ENCODE measurements at places on chromosomes 2 and 18.

- DNase-seq: no peak
These were observed 35.7 kb upstream of the CABLES1 start for GRCh38 chr18:23099621-23100020.

- DNase-seq: no peak
These were observed 125.5 kb downstream of the ANKRD44 start for GRCh38 chr2:197184959-197185586.

- no peak for DNase-seq
These were observed 15.9 kb downstream of the CENPA start for GRCh38 chr2:26801796-26802195.

DNA sequence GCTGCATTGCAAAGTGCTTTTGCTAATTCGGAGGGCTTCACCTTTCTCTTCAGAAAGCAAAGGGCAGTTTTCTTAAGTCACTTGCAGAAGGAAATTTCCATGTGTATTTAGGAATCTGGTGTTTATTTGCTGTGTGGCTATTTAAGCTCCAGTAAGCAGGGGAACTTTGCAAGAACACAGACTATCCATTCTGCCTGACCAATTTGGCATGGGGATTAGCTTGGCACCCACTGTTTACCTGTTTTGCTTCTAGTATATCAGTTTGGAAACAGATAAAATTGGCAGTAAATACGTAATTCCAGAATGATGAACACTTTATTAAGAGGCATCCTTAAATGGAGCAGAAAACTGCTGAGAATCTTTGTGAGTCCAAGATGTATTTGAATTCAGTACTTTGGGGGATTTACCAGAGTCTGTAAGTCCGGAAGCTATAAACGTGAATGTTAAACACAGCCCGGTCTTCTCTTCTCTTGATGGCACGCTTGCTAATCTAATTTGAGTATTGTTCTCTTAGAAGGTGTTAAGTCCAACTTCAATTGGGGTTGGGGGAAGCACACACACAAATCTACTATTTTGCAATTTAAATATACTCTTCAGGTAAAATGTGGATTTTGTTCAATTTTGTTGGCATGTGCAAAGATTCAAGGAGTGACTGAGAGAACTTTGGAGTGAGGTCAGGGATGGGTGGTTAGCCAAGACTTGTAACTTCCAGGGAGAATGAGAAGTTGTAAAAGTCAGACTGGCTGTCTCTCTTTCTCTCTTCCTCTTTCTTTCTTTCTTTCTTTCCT, 650 bp downstream of the ACKR3 start:
- no peak for DNase-seq

- no peak for DNase-seq
These were observed 135.1 kb downstream of the THADA start for GRCh38 chr2:43460611-43461365.

GRCh38 chr2:152611458-152612231, 105.6 kb downstream of the PRPF40A start:
- DNase-seq: no peak

DNA sequence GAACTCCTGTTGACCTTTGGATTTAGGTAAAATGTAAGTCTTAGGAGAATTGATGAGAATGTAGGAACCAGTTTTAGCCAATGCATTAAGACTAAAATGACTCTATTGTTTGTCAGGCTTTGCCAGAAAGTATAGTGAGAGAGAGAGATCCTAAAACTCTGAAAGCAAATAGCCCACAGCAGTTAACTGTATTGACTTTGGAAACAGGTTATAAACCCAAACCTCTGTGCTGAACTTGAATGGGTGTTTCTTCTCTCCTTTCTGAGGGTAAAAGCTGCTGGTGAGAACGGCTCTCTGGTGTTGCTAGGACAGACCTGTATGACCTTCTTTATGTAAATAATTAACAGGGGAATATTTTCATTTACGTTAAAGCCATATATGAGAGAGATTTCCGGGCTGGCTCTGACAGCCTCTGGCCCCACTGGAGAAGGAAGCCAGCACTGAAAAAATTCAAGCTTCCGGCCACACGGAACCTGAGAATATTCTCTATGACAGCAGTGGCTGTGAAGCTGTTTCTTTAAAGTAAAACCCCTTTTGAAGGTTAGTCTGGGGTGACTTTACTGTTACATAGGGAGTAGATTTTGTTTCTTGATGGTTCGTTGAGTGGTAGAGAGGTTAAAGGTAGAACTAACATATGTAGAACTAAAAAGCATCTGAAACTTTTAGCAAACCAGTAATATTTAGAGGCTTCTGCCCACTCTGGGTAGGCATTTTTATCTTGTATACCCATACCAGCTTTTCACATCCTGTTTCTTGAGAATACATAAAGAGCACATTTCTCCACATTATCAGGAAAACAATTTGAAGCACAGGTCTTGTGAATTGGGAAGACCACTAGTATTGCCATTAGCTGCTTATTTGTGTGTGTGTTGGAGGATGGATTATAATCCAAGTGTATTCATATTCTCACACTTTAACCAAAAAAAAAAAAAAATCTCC, 123.8 kb downstream of the SPTBN1 start:
- no peak for DNase-seq

- no peak for DNase-seq
These were observed 214.0 kb downstream of the TMEM163 start for GRCh38 chr2:134504586-134505336.
